ENCODE measurements at places on chromosomes 5 and 9. TPM values are rescaled to one million over a fixed set of nuclear protein-coding genes. Genes with fewer than 3 reads are reported as not detected.

MYMK gene
- not detected for total RNA-seq

GRCh38 chr9:127216888-127217217 lies 47.7 kb upstream of the GARNL3 start:
- no peak for DNase-seq

INVS gene
- total RNA-seq: 12.7 TPM

GRCh38 chr9:131590907-131591844 lies 45.9 kb downstream of the PRRT1B start:
- DNase-seq: peak; percentile 68

- DNase-seq: no peak
Observed at GRCh38 chr9:127064335-127064734, 58.1 kb downstream of the ANGPTL2 start.

DNA sequence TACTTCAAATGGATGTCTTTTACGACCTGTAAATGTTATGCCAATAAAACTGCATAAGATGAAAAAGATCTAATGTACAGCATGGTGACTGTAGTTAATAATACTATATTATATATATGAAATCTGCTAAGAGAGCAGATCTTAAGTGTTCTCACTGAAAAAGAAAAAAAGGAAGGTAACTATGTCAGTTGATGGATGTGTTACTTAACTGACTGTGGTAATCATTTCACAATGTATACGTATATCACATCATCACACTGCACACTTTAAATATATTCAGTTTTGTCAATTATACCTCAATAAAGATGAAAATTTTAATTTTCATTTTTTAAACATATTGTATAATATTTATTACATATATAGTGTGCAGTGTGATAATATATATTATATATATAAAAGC lies 31.9 kb downstream of the THBS4 start:
- no peak for DNase-seq

DNA sequence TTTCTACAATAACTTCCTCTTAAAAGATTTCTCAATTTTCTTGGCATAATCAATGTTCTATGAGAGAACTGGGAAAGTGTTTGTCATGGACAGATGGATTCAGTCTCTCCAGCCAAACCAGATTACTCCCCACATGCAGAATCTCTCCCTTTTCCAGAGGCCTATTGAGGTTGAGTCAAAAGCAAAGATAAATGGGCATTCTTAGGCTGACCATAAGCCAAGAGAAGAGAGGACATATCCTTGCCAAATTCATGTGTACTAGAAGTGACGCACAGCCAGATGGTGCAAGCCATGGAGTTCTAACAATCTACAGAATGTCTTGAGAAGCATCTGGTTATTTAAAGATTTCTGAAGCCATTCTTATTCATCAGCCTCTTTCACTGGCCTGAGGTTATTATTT lies 2115.0 kb downstream of the MAT2B start:
- DNase-seq: no peak

DNA sequence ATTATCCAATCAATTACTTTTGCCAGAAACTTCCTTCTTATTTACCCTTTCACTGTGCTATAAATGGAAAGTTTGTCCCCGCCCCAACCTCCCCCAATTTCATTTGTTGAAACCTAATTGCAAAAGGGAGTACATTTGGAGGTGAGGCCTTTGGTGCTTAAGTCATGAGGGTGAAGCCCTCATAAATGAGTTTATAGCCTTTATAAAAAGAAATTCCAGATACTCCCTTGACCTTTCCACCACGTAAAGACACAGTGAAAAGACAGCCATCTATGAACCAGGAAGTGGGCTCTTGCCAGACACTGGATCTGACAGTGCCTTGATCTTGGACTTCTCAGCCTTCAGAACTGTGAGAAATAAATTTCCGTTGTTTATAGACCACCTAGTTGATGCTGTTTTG lies 82.3 kb downstream of the NUDT12 start:
- no peak for DNase-seq

- no peak for DNase-seq
Observed at GRCh38 chr9:105232207-105232606, 12.2 kb upstream of the SLC44A1 start.

- DNase-seq: no peak
Observed at GRCh38 chr5:61298580-61298979, 33.5 kb upstream of the ZSWIM6 start.

IL3 gene
- total RNA-seq: not detected
